Placental epithelial cell (primary cell): ENCODE measurements at places on chromosomes 1 and 21. TPM values are rescaled to one million over a fixed set of nuclear protein-coding genes. Genes with fewer than 3 reads are reported as not detected.

The PALMD gene
- not detected in 2 replicates for total RNA-seq

The DHRS3 gene
- total RNA-seq = 16.1 and 29.1 TPM in 2 replicates

The SPATA17 gene
- total RNA-seq = 0.87 and 1.2 TPM in 2 replicates

The SPRR3 gene
- 1.2 and 1.6 TPM in 2 replicates for total RNA-seq

The DCDC2B gene
- not detected in 2 replicates for total RNA-seq

The C1orf167 gene
- 0.39 TPM in 1 of 2 replicates, not detected in the other for total RNA-seq

The RAP1A gene
- 19.2 and 31.0 TPM in 2 replicates for total RNA-seq

The C1QB gene
- not detected in 2 replicates for total RNA-seq

The DNAJC11 gene
- total RNA-seq = 18.1 and 23.7 TPM in 2 replicates

The NHLH1 gene
- under 0.01 and 0.11 TPM in 2 replicates for total RNA-seq

The RCSD1 gene
- not detected in 2 replicates for total RNA-seq

The LMX1A gene
- total RNA-seq = not detected in 2 replicates

The CNTN2 gene
- under 0.01 TPM in 1 of 2 replicates, not detected in the other for total RNA-seq

The YIPF1 gene
- 22.0 and 36.7 TPM in 2 replicates for total RNA-seq

The EVA1B gene
- 142 and 272 TPM in 2 replicates for total RNA-seq

The ADGRL4 gene
- total RNA-seq = under 0.01 TPM in 1 of 2 replicates, not detected in the other

The DNAJB4 gene
- 65.2 and 97.8 TPM in 2 replicates for total RNA-seq

The DHDDS gene
- total RNA-seq = 58.1 and 76.8 TPM in 2 replicates

The IL19 gene
- total RNA-seq = not detected in 2 replicates

The ADGRL2 gene
- 33.8 and 67.7 TPM in 2 replicates for total RNA-seq

The LCE2C gene
- not detected in 2 replicates for total RNA-seq

The FNDC10 gene
- 2.7 and 5.3 TPM in 2 replicates for total RNA-seq

The NECTIN4 gene
- total RNA-seq = 47.5 and 187 TPM in 2 replicates

The ZNF692 gene
- total RNA-seq = 18.5 and 20.6 TPM in 2 replicates

The RXFP4 gene
- not detected in 2 replicates for total RNA-seq

The C8A gene
- total RNA-seq = not detected in 2 replicates

The MTF1 gene
- total RNA-seq = 2.6 and 3.5 TPM in 2 replicates
